Skeletal muscle cell (primary cell): ENCODE measurements at places on chromosomes 13 and 19.
A peak's percentile ranks its signal among the peaks of the same experiment; 100 is the strongest.

- peak; percentile 66 for DNase-seq
Measured at GRCh38 chr13:24664726-24665409, 15.3 kb upstream of the ATP12A start.

GRCh38 chr19:16266586-16266942 lies 58.1 kb upstream of the KLF2 start:
- no peak for DNase-seq

DNA sequence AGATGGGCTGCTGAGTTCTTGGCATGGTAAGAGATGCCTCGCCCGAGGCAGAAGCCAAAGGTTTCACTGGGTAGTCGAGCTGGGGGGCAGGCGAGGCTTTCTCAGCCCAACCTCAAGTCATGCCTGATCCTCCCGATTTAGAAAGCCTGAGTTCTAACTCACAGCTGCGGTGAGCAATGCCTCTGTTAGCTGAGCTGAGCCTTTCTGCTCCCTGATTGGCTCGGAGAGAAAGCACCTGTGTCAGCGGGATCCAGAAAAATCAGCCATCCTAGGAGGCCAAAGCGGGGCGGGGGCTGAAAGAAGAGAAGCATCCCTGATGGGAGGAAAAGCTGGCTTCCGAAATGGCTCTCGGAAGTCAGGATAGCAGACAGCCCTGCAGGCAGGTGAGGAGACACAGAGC lies 44.7 kb downstream of the CACNA1A start:
- DNase-seq: no peak

DNA sequence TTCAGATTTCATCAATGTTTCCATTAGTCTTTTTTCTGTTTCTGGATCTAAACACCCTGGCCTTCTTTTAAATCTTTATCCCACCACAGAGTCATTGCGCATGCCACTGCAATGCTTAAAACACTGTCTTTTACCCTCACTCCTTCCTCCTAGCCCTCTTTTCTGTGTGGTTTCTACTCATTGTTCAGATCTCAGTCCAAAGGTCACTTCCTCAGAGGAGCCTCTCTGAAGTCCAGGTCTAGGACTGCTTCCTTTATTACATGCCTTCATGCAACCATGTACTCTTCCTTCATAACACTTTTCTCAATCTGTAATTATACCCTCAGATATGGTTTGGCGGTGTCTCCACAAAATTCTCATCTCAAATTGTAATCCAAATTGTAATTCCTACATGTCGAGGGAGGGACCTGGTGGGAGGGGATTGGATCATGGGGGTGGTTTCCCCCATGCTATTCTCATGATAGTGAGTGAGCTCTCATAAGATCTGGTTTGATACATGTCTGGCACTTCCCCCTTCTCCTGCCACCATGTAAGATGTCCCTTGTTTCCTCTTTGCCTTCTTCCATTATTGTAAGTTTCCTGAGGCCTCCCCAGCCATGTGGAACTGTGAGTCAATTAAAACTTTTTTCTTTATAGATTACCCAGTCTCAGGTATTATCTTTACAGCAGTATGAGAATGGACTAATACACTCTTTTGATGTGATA lies 808.9 kb downstream of the DIAPH3 start:
- DNase-seq: no peak

DNA sequence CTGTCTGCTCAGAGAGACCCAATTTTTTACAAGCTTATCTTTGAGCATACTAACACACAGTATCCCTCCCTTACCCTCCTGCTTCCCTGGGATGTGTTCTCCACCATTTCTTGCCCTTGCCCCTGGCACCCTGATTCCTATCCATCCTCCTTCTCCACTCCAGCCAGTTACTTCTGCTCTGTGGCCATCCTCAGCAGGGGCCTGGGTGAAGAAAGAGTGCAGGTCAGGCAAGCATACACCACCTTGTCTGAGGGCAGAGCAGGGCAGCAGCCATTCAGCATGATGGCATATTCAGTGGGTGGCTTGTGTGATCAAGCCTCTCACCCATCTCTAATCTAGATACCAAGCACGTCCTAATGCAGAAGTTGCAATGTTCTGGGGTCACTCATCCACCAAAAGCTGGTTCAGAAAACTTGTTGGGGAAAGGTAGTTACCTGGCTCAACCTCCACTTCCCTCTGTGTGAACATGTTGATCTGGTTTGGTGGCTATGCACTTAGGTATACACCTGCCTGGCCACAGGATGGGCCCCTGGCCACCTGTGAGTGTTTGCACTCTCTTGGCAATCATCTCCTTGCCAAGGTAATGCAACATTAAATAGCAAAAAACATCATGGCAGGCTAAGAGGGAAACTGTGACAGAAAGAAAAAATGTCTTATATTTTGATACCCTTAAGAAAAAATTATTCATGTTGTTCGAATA lies 900.3 kb upstream of the MIR17HG start:
- DNase-seq: no peak

GRCh38 chr13:37306778-37307544 lies 201.5 kb upstream of the CSNK1A1L start:
- peak; percentile 91 for DNase-seq

- DNase-seq: peak; percentile 87
Measured at GRCh38 chr19:2469102-2469914, 6.6 kb upstream of the GADD45B start.

DNA sequence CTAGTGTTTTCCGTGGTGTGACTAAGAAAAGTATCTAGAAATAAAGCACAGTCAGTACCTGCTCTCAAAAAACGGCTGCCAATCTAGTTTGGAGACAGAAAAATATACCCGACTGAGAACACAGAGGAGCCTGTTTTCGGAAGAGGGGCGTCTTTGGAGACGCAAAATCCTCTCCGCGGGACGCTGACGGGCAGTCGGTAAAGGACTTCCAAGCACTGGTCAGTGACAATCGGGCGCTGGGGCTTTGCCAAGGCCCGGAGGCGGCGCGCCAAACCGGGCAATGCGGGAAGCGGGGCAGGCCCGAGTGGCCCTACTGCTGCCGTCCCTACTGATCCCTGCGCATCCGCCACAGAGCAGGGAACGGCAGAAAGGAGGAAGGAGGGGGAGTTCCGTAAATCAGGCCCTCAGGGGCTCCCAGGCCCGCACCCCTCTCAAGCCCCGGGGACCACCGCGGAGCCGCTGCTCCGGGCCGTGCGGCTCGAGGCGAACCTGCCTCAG lies 588 bp upstream of the DPY19L3 start:
- no peak for DNase-seq

- peak; percentile 83 for DNase-seq
Measured at GRCh38 chr19:13850910-13851733, 25.8 kb upstream of the NANOS3 start.

DNA sequence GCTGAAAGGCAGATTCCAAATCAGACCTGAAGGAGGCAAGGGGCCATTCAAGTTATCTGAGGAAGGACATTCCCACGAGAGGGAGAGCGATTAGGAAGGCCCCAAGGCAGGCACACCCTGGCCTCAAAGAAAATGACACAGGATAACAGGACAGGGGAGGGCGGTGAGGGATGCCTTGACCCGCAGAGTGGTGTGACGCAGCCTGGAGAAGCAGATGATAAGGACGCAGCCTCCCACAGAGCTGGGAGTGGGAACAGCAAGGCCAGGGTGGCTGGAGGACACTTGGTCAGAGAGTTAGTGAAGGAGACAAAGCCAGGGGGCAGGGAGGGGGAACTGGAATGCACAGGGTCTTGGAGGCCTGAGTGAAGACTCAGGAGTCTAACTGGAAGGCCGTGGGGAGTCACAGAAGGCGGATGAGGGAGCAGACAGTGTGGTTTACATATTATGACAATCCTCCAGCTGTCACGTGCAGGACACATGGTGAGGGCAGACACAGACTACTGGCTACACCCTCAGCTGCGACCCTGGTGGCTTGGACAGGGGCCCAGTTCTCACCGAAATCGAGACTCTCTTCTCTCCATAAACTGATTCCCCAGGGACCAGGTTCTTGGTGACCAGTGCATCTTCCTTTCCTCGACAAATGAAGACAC lies 5.8 kb upstream of the DYRK1B start:
- DNase-seq: no peak

DNA sequence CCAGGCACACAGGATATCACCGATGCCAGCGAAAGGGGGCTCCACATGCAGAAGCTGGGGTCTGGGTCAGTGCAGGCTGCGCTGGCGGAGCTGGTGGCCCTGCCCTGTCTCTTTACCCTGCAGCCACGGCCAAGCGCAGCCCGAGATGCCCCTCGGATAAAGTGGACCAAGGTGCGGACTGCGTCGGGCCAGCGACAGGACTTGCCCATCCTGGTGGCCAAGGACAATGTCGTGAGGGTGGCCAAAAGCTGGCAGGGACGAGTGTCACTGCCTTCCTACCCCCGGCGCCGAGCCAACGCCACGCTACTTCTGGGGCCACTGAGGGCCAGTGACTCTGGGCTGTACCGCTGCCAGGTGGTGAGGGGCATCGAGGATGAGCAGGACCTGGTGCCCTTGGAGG lies 7.2 kb downstream of the NCAN start:
- no peak for DNase-seq

DNA sequence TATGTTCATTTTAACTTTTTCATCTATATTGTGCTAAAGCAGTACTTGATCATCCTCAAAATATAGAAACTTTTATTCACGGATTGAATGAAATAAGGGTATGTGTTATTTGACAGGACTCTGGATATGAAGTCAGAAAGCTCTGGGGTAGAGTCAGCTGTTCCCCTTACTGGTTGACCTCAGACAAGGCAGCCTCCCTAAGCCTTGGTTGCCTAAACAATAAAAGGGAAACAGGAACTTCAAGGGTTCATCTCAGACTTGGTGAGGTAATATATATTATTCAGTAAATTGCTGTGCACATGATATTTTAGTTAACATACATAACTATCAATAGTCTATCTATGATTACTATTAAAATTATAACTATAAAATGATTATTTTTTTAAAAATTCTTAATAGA lies 13.6 kb downstream of the POLR1D start:
- DNase-seq: no peak

- no peak for DNase-seq
Measured at GRCh38 chr19:17244618-17245534, 843 bp downstream of the NR2F6 start.

DNA sequence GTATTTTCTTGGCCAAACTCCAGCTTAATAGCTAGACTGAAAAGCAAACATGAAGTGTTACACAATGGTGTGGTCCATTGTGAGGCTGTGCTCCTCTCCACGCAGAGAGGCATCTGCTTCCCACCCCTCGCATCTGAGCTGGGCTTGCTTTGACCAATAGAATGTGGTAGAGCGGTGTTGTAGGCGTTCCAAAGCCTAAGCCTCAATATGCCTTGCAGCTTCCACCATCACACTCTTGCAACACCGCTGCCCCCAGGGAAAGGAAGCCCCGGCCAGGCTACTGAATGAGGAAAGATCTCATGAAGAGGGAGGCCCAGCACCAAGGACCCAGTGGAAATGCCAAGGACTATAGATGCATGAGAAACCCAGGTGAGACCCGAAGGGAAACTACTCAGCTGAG lies 9.4 kb downstream of the FLT1 start:
- no peak for DNase-seq

DNA sequence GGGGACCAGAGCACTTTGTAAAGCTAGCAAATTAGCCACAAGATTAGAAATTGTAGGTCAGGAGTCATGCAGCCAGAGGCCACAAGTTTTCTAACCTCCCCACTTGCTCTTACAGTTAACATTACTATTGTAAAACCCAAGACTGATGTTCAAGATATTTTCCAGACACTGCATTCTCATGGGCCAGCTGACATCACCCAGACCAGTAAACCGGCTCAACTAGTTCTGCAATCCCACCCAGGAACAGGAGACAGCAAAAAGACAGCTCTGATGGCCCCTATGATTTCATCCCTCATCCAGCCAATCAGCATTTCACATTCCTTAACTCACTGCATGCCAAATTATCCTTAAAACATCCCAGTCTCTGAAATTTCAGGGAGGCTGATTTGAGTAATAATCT lies 178.5 kb downstream of the PRR20E start:
- DNase-seq: no peak

DNA sequence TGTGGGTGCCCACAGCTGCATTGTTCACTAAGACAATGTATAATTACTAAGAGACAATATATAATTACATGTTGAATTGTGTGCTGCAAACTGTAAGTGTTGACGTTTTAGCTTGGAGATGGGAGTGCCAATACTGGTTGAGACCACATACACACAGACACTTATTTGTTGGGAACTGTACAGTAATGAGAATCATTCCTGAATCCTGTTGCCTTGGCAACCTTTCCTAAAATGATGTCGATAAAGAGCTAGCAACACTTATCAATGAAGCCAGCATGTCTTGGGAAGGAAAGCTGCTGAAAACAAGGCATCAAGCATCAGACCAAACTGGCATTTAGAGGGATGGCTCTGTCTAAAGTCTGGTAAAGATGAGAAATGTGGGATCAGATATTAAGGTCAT lies 51.3 kb downstream of the PCDH8 start:
- DNase-seq: no peak

DNA sequence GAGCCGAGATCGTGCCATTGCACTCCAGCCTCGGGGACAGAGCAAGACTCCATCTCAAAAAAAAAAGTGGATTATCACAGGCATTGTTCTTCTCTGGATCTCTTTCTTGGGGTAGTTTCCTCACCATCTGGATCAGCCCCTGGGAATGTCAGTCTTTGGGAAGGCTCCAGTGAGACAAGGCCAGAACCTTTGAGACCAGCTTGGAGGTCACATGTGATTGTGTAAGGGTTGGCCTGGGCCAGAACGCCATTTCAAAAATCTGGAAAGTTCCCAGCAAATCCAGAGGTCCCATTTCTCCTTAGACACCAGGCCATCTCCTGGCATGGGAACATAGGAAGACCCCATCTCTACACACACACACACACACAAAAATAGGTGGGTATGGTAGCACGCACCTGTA lies 14.2 kb upstream of the ANGPTL8 start:
- DNase-seq: no peak

DNA sequence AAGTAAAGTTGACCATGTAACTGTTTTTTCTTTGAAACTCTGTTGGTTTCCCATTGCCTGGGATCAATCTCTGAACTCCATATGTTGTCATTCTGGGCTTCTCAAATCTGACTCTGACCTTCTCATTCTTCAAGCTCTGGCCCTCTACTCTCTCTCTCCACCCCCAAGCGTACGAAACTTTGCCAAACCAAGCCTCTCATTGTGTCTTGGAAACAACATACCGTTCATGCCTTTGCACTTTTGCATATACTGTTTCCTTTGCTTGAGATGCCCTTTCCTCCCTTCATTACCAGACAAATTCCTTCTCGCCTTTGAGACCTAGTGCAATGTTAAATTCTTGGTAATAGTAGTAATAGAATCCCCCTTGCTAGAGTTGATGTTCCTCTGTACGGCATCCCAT lies 113.7 kb downstream of the OLFM4 start:
- DNase-seq: no peak

- no peak for DNase-seq
Measured at GRCh38 chr19:42311657-42312056, 1.5 kb upstream of the TMEM145 start.

GRCh38 chr13:75494491-75494890 lies 12.5 kb upstream of the TBC1D4 start:
- DNase-seq: no peak
